ENCODE measurements at places on chromosomes 13 and 19.

DNA sequence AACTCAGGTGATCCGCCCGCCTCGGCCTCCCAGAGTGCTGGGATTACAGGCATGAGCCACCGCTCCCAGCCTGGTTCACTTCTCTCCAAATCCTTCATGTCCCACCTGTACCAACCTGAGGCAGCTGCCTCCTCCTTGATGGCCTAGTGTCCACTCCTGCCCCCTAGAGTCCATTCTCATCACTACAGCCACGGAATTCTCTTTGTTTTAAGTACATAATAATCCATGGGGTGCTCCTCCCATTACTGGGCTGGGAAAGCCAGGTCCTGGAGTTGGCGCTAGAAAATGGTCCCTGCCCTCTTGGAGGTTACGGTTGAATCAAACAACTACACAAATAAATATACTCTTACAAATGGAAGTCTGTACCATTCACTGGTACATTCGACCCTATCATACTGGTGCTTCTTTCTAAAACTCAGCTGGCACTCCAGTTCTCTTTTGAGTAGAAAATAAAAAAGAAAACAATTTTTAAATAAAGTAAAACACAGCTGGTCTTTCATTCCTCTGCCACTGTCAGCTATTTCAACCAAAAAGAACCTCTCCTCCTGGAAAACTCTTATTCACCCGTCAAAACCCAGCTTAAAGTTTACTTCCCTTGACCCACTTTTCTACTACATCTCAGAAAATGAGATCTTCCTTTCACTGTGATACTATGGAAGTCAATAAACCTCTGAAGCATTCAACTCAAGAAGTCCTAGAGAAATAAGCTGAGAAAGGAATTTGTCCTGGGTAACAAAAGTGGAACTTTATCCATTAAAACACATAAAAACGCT, 22.4 kb upstream of the ARHGEF18 start:
- DNase-seq, result no peak

- no peak for DNase-seq
These were observed 34.4 kb upstream of the TUBGCP3 start for GRCh38 chr13:112622375-112622774.

GRCh38 chr19:3374369-3375112, 8.2 kb downstream of the NFIC start:
- no peak for DNase-seq

- no peak for DNase-seq
These were observed 314.7 kb downstream of the FOXO1 start for GRCh38 chr13:40351537-40352379.

DNA sequence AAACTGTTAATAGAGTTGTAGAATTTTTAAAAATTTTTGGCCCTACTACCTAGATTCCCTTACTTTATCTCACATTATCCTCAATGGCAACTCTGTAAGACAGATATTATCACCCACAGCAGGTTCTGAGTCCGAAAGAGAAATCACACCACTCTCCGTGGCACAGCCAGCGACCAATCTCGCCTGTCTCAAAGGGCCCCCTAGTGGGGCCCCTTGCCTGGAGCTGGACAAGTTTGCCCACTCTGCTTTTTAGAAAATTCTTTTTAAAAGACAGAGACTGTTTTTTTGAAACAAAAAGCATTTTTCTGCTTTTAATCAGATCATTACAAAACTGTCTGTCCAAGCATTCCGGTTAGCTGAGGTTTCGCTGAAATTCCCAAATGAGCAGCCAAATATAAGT, 21.7 kb downstream of the PHF11 start:
- DNase-seq, result peak; percentile 9

GRCh38 chr13:40152922-40153321, 497.5 kb downstream of the COG6 start:
- no peak for DNase-seq

DNA sequence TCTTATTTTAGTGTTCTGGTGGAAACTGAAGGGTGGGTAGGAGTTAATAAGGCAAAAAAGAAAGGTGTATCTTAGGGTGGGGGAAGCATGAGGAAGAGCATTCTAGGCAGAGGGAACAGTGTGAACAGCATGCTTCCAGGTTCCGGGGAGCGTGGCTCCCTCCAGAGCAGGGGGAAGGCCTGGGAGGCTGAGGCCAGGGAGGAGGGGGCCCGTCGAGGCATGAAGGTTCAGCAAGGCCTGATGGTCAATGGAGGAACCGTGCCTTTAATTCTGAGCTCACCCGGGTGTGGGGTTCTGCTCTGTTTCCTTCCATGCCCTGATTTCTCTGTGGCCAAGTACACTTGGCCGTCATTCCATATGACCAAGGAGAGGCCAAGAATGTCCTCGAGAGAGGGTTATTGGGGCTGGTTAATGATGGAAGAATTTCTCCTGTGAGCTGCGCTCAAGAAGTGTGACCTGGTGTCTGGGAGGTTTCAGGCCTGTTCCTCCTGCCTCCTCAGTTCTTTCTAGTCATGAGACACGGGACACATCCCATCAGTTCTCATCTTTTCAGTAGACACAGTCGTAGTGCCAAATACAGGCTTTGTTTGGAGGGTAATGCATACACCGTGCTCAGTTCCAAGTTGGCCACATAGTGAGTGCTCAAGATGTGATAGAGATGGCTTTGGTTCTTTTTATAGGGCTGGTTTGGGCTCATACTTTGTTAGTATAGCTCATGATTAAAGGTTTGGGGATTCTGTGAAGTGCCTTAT, 73.6 kb downstream of the SIPA1L3 start:
- DNase-seq, result no peak

DNA sequence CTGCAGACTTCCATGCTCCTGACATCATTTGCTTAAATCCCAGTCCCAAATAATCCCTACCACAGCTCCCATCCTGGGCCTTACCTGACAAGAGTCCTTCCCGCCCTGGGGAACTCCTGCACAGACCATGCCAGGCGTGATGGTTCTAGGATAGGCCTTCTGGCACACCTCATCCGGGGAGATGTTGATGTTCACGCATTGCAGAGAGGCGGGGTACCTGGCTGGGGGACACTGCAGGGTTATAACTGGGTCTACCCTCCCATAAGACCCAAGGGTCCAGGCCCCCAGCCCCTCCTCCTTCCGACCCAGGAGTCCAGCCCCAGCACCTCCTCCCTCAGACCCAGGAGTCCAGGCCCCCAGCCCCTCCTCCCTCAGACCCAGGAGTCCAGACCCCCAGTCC, 4.0 kb downstream of the KLK14 start:
- DNase-seq, result no peak

GRCh38 chr19:1402411-1403070, 1.2 kb upstream of the GAMT start:
- no peak for DNase-seq

- no peak for DNase-seq
These were observed 15.9 kb upstream of the OLFM4 start for GRCh38 chr13:53012707-53013106.

GRCh38 chr13:28865149-28865744, 45.1 kb downstream of the MTUS2 start:
- DNase-seq, result no peak

GRCh38 chr19:13972368-13973155, 20.3 kb downstream of the DCAF15 start:
- no peak for DNase-seq

DNA sequence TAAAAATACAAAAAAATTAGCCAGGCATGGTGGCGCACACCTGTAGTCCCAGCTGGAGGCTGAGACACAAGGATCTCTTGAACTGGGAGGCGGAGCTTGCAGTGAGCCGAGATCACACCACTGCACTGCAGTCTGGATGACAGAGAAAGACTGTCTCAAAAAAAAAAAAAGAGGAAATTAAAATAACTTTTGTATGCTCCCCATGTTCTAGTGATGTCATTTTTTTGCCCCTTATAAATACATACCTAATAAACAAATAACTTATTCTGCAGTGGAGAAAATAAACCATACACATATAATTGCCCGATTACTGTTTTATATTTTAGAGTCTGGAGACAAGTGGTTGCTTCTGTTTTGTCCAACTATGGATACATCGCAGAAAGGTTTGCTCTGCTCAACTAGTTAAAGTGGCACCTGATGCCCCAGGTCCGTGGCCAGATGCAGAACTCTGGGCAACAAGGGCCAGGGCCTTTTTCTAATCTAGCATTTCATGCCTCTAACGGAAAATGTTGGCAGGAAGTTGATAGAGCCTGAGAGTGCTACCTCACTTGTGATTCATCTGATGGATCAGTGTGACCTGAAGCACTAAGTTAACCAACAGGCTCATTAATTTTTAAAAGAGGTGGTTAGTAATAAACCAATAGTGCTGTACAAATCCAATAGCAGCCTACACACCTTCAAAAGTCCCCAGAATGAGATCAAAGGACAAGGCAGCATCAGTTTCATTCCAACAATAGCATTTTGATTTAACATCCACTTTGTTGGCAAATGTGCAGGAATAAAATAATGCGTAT, 18.8 kb downstream of the UBE2L5 start:
- DNase-seq, result no peak

DNA sequence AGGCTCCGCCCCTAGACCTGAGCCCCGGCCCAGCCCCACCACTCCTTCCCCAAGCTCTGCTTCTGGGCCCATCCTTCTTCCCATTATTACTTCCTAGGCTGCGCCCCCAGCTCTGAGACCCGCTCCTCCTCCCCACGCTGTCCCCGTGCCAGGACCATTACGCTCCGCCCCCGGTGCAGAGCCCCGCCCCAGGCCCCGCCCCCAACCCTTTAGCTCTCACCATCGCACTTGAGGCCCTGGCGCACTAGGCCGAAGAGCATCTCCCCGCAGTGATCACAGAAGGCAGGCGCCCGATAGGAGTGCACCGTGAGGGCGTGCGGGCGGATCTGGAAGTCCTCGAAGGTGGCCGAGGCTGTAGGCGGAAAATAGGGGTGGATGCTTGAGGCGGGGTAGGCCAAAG, 6.2 kb downstream of the PRKD2 start:
- DNase-seq, result no peak

DNA sequence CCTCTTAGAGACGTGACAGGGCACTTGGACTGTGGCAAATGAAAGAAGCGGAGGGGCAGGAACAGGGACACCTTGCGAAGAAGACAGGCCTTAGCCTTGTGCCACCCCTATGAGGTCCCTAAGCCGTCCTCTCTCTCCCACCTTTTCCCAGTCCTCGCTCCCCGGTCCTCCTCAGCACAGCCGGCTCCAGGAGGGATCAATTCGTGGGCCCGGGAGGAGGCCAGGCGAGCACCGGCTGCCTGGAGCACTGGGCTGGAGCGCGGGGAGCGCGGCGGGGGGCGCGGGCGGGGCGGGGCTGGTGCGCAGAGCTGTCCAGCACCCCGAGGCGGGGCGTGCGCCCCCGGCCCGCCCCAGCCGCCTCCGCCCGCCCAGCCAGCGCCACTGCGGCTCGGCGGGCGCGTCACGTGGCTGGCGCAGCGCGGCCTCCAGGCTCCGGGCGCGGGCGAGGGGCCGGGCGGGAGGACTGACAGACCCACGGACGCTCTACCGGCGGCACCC, at the start of gene LRP3:
TSS of gene LRP3 (plus strand) at position 466 of the 498 bp plus-strand sequence. CDS start 456 bp downstream, outside the sequence.
- DNase-seq, result peak; percentile 25

GRCh38 chr19:51337861-51338562, 3.9 kb downstream of the VSIG10L start:
- no peak for DNase-seq

- no peak for DNase-seq
These were observed 1.7 kb upstream of the EML2 start for GRCh38 chr19:45640849-45641273.

DNA sequence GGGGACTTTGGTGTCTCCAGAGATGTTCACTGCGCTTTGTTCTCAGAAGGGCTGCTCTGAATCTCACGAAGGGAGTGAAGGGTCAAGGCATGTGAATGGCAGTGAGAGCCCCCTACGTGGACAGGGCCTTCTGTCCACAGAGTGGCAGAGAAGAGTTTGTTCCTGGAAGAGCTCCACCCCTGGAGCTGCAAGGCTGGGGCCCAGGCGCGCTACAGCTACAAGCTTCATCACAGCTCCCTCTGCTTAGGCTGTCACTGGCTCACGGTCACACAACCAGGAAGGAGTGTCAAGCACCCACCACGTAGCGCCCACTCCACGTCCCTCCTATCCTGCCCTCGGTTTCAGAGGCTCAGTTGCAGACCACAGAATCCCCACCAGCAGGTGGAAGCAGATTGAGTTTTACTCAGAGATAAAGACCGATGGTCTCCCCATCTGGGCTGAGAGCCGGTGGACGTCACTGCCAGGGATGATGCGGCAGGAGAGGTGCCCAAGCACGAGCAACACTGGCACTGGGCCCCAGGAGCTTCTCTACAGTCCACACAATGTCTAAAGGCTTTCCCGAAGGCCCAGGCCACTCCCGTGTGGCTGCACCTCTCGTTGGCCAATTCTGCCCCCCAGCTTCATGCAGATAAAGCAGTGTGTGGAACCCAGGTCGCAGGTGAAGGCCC, 23.0 kb upstream of the TFDP1 start:
- DNase-seq, result no peak

DNA sequence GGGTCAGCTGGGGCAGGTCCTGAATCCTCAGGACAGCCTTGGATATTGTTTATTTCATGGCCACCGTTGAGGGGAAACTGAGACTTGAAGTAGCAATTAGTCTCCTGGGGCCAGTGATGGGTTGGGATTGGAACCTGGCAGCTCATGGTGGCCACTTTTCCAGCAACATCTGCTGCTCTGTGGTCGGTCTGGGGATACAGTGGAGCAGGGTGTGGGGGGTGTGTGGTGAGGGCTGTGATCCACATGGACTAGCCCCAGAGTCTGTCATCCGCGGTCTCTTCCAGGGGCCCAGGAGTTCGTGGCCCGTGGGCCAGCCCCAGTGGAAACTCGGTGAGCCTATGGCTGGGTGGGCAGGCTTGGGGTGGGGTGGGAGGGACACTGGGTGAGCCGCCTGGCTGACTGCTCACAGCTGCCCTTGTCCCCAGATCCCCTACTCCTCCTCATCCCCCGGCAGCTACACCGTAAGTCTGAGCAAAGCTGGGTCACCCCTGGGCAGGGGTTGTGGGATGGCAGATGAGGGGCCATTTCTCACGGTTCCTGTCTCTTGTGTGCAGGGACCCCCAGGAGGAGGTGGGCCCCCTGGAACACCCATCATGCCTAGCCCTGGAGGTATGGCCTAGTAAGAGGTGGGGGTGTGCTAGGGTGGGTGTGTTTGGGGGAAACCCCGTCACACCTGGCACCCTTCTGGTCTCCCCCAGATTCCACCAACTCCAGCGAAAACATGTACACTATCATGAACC, 5.5 kb downstream of the ISYNA1 start:
- no peak for DNase-seq

GRCh38 chr13:65600702-65601101, 1629.4 kb downstream of the PCDH9 start:
- peak; percentile 80 for DNase-seq

DNA sequence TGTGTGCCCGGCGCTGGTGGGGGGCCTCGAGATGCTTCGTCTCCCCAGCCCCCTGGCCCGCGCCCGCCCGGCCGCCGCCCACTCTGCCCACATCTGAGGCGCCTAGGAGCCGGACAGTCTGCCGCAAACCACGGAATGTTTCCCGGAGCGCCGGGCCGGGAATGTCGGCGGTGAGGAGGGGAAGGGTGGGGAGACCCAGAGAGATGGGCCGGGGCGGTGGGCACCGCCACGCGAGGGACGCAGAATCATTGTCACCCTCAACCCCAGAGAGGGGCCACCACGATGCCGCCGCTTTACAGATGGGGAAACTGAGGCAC, 46.1 kb upstream of the NFIC start:
- no peak for DNase-seq

DNA sequence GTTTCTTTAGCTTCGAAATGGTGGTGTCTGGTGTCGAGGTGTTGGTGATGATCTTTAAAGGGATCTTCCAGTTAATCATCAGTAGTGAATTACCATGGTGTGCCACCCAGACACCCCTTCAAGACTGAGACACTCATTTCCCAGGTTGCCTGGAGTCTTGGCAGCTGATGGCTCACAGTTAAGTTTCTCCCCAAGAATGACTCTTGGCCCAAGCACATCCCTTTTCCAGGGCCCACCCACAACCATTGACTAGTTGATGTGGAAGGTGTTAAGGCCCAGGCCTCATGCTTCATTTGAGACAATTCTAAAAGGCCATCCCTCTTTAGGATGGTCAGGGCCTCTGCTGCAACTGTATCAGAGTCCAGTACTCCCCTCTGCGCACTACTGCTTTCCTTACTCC, 145.5 kb downstream of the FOXO1 start:
- no peak for DNase-seq
